Cerebellar nuclear complex (tissue), 1 donor: ENCODE measurements at places on chromosomes 2 and 18.

- DNase-seq = no peak
Observed at GRCh38 chr2:216644842-216645635, 11.8 kb downstream of the IGFBP2 start.

GRCh38 chr18:3060667-3061580, 48.0 kb upstream of the LPIN2 start:
- DNase-seq = no peak

GRCh38 chr2:75033516-75033915, 75.1 kb downstream of the POLE4 start:
- no peak for DNase-seq

DNA sequence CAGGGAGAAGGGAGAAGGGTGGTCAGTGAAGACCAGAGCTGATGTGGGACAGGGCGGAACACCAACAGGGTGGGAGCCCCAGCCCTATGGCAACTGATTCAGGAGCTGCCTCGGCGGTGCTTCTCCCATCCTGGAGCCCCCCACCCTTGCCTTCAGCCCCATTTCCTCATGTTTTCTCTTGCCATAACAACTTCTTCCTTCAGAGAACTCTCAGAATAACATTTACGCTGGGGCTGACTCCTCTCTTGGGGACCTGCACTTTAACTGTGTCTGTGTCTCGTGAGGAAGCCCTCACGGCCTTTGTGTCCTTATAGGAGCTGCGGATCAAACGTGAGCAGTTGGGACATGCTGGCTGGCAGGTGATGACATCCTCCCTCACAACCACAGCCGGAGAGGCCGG, 116.4 kb upstream of the SNTG2 start:
- no peak for DNase-seq

GRCh38 chr2:101574622-101575021, 99.7 kb upstream of the RFX8 start:
- no peak for DNase-seq

DNA sequence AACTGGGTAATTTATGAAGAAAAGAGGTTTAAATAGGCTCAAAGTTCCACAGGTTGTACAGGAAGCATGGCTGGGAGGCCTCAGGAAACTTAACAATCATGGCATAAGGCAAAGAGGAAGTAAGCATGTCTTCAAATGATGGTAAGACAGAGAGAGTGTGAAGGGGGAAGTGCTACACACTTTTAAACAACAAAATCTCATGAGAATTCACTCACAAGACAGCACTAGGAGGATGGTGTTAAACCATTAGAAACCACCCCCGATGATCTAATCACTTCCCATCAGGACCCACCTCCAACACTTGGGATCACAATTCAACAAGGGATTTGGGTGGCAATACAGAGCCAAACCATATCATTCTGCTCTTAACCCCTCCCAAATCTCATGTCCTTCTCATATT, 34.9 kb downstream of the CFAP210 start:
- no peak for DNase-seq

DNA sequence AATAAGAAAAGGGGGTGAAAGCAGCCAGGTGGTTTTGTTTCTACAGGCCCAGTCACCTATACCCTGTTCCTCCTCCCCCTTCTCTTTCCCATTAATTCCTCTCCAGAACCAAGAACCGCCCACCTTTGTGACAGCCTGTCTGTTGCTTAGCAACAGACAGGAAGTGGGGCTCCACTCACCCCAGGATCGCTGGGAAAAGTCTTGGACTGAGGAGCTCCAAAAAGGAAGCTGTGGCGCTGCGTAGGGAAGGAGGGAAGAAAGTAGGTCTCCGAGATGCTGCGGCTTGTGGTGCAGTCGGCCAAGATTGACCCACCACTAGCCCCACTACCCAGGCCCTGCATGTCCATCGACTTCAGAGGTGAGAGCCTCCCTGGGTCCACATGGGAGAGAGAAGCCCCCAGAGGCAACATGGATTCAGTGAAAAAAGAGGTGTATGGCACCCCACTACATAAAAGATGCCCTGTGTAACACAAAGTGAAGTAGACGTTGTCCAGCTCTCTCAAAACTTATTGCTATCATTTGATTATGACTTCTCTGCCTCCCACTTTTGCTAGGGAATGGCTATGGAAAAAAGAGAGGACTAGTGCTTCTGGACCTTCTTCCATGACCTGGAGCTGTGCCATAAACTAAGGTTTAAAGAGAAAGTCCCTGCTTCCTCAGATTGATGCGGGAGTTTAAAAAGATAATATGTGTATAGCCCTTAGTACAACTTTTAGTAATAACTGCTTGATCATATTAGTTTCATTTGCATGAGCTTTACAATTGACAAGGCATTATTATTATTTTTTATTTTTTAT, at the start of gene FER1L5:
Gene FER1L5, plus strand, starts transcription at position 201 of the 797 bp plus-strand sequence. Its CDS starts 73 bp downstream, at position 274.
- peak; percentile 54 for DNase-seq

GRCh38 chr2:120969613-120970355, 234.1 kb downstream of the GLI2 start:
- no peak for DNase-seq

DNA sequence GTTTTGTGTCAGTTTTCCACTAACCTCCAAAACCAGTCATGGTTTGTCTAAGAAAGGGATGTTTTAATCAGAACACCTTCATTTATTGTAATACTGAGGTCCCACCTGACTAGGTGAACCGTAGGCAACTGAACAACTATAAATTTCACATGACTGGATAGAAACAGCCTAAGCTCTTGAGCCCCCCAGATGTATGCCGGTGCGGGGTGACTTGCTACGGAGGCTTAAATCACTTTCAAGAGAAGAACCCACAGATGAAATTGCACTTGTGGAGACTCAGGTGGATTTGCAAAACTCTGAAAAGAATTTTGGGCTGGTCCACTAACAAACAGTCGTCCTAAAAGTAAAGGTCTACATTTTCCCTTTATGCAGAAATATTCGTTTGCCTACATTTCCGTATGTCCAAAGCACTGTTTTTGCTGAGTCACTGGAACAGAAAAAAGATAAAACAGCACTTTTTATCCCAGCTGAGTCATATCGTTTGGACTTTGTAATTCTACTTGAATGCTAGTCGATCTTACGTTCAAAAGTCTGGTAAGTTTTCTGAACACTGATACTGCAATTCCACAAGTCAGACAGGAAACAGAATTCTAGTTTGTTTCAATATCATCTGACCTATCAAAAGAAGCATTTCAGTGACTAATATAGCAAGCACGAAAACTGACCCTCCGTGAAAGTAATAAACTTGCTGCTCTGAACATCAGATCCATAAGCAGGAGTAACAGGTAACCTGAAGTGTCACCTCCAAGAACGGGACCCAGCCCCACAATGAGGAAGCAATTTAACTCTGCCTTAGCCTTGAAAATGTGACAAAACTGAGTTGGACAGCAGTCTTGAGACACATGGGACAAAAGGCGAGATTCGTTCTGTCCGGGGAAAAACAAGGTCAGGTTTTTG, 18.1 kb downstream of the ZNF516 start:
- no peak for DNase-seq

DNA sequence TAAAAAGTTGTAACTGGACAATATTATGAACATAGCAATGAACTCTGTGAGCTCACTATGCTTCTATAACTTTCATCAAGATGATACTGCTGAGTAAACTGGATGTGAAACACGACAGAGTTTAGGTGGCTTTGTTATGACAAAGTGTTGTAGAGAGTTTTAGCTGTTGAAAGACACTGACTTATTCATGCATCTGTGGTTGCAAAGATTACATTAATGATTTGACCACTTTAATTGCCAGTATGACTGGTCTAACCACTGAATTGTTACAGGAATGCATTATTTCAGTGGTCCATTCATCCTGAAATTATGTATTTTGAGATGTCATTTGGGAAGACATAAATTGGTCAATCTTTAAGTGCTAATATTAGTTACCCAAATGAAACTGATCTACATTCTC, 117.9 kb downstream of the SPHKAP start:
- no peak for DNase-seq

DNA sequence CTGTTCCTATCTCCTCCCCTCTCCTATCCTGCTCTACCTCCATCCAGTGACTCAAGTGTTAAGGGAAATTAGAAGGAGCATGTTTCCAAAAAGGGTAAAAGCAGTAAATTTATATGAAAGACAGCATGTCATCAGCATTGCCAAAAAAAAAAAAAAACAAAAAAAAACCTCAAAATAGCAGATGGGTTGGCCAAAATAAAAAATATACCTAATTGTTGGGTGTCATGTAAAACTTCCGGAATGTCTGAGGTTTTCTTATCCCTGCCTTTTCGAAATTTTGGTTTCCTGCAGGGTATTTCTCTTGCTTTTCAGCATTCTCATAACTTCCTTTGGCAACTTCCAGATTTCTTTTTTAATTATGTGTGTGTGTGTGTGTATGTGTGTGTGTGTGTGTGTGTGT, 241.6 kb upstream of the FN1 start:
- no peak for DNase-seq

DNA sequence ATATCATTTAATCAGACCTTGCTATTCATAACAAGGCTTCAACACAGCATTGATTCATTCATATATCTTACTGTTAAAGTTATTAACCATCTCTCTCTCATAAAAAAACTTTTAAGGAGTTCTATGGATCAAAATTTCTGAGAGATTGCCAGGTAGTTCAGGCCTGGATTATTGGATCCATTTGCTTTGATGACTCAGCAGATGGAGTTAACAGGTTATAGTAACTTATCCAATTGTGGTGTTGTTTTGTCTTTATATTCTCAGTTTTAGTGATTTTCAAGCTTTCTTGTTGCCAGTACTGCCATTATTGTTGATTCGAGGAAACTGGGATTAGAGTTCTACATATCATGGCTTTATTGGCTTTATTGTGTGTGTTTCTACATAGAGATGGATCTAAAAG, 195.7 kb upstream of the MMADHC start:
- no peak for DNase-seq

DNA sequence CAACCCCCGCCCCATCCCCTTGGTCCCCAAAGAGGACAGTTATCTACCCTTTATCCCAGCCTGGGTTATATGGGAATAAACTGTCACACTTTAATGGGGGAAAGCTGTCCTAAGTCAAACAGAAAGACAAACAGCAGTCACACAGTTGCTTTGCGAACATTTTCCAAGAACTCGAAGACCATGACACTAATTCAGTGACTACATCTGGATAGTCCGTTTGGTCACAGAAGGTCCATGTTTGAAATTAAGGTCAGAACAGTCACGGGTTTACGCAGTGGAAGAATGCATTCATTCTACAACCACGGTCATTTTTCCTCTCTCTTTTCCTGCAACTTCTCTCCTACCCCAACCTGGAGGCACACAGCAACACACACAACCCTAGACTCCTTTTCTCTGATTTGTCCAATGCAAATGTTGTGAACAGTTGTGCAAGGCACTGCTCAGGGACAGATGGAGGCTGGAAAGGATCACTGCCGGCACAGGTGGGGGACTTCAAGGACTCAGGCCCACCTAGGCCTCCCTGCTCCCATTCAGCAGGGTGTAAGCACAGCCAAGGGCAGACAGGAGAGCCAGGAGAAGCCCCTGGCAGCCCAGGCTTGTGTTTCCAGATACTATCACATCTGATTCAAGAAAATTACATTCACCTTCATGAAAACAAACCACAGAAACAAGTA, 39.9 kb downstream of the ZNF516 start:
- DNase-seq = no peak

GRCh38 chr18:27970321-27970720, 206.6 kb downstream of the CDH2 start:
- no peak for DNase-seq

DNA sequence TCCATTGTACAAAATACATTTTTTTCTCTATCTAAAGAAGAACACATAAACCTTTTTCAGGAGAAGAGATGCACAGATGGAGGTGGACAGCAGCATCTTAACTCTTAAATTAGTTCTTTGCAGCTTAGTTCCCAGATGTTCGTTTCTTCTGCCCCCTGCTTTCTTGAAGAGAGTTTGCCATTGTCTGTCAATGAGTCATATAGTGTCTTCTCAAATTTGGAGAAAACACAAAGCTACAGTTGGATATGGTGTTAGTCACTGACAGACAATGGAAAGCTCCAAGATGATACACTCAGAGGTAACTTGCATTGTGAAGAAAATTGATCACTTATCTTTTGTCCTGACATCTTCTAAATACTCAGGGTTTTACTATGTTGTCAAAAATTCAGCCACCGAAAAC, 48.8 kb upstream of the TMEFF2 start:
- no peak for DNase-seq

DNA sequence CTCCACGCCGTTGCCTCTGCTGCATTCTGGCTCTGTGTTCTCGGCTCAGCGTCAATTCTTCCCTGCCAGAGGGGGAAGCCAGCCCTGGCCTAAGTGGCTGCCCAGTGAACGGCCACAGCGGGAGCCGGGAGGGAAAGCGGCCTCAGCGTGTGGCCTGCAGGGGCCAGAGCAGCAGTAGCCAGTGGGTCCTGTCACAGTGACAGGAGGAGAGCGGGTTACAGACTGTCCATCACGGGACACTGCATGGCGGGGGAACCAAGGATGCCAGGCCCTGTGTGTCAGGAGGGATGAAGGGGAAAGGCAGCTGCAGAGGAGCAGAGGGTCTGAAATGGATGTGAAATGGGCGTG, 39.7 kb downstream of the PDIA6 start:
- no peak for DNase-seq

- no peak for DNase-seq
Observed at GRCh38 chr2:38131676-38132075, 55.7 kb upstream of the CYP1B1 start.

DNA sequence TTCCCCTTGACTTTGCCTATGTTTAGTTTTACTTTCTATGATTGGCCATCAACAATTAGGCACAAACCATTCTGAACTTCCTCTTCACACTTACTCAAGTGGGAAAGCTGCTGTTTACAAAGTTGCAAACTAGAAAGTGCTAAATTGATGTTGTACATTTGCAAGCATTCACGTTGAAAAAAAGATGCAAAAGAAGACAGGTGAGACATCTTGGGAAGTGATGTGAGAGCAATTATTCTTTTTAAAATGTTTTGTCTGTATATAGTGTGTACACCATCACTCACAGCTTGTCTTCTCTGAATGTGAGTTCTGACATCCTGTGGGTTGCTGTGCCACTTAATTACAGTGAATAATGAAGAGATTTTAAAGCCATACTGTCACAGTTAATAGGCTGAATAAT, 874.1 kb upstream of the LRATD1 start:
- no peak for DNase-seq

GRCh38 chr18:75247611-75248421, 37.2 kb downstream of the TSHZ1 start:
- DNase-seq = no peak

DNA sequence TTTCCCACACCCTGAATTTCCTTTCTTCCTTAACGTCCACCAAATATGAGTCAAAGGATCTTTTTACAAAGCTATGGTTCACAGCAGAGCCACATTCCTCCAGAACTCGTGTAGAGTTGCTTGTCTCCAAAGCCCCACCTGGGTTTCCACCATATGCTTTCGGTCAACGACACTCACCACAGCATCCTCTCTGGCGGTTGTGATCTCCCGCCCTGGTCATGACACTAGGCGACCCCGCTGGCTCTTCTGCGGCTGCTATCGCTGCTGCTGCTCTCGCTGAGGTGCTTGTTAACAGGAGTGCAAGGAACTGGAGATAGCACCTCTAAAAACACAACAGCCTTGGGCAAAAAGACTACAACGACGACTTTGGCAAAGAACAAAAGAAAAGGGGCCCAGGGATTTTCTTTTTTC, 340 bp downstream of the SLC40A1 start:
- DNase-seq = no peak

- DNase-seq = no peak
Observed at GRCh38 chr2:144325086-144325485, 194.8 kb downstream of the ZEB2 start.

GRCh38 chr2:201118961-201119854, 3.2 kb downstream of the CFLAR start:
- DNase-seq = no peak
